Caki2 (cell line): ENCODE measurements at places on chromosomes 2 and 18. TPM values are rescaled to one million over a fixed set of nuclear protein-coding genes. Genes with fewer than 3 reads are reported as not detected.

Gene NAT8
- total RNA-seq, result not detected in 2 replicates

Gene CABLES1
- total RNA-seq, result 1.3 and 1.7 TPM in 2 replicates

Gene SOX11
- not detected in 2 replicates for total RNA-seq

Gene IL18RAP
- not detected in 2 replicates for total RNA-seq

Gene ITGA4
- total RNA-seq, result 5.9 and 7.7 TPM in 2 replicates

Gene GAREM1
- total RNA-seq, result 0.41 and 2.0 TPM in 2 replicates

Gene PLA2R1
- 0.37 and 1.1 TPM in 2 replicates for total RNA-seq

Gene ARHGEF33
- total RNA-seq, result not detected in 2 replicates

Gene SYT4
- not detected in 2 replicates for total RNA-seq

Gene METTL5
- 68.4 and 101 TPM in 2 replicates for total RNA-seq

Gene CFAP65
- not detected in 2 replicates for total RNA-seq

Gene DAW1
- 3.4 and 4.3 TPM in 2 replicates for total RNA-seq

Gene PFN4
- 0.57 TPM in 1 of 2 replicates, not detected in the other for total RNA-seq

Gene TUBA3E
- total RNA-seq, result not detected in 2 replicates

Gene TUBB8B
- total RNA-seq, result not detected in 2 replicates

Gene SIX2
- total RNA-seq, result 6.8 and 7.3 TPM in 2 replicates

Gene TMEM198
- 4.5 and 9.3 TPM in 2 replicates for total RNA-seq

Gene SPDYA
- 0.10 TPM in 1 of 2 replicates, not detected in the other for total RNA-seq

Gene PDIA6
- total RNA-seq, result 425 and 548 TPM in 2 replicates

Gene RTP5
- not detected in 2 replicates for total RNA-seq

Gene FEV
- not detected in 2 replicates for total RNA-seq

Gene TBR1
- total RNA-seq, result not detected in 2 replicates

Gene CDH20
- total RNA-seq, result not detected in 2 replicates

Gene RGPD3
- 0.03 and 0.98 TPM in 2 replicates for total RNA-seq

Gene BCL2
- total RNA-seq, result 5.1 and 9.1 TPM in 2 replicates

Gene ASXL3
- total RNA-seq, result not detected in 2 replicates

Gene SDC1
- 187 and 188 TPM in 2 replicates for total RNA-seq

Gene SLC5A7
- not detected in 2 replicates for total RNA-seq

Gene SP110
- total RNA-seq, result 2.1 and 5.8 TPM in 2 replicates

Gene SLC19A3
- 0.52 and 1.0 TPM in 2 replicates for total RNA-seq

Gene MDH1
- 380 and 385 TPM in 2 replicates for total RNA-seq

Gene FSIP2
- 0.03 TPM in 1 of 2 replicates, not detected in the other for total RNA-seq
